ENCODE measurements at places on chromosomes 13 and 19. TPM values are rescaled to one million over a fixed set of nuclear protein-coding genes. Genes with fewer than 3 reads are reported as not detected.

ZNF709 gene
- 0.15 TPM for total RNA-seq

DNA sequence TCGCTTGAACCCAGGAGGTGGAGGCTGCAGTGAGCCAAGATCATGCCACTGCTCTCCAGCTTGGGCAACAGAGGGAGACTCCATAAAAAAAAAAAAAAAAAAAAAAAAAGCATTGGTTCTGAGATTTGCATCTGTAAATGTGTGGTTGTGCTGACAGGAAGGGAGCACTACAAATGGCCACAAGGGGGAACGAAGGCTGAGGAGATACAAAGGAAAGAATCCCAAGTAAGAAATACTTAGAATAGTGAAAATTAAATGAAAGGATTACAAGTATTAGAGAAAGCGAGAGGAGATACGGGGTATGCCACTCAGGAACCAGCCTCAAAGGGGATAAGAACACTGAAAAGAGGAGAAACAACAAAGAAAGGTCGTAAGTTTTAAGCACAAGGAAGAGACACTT is 284.9 kb downstream of the KLF12 start:
- no peak for DNase-seq

- no peak for DNase-seq
These were observed 59.8 kb downstream of the TRPM4 start for GRCh38 chr19:49217382-49217781.

- no peak for DNase-seq
These were observed 4.0 kb downstream of the LGALS4 start for GRCh38 chr19:38808741-38809140.

DNA sequence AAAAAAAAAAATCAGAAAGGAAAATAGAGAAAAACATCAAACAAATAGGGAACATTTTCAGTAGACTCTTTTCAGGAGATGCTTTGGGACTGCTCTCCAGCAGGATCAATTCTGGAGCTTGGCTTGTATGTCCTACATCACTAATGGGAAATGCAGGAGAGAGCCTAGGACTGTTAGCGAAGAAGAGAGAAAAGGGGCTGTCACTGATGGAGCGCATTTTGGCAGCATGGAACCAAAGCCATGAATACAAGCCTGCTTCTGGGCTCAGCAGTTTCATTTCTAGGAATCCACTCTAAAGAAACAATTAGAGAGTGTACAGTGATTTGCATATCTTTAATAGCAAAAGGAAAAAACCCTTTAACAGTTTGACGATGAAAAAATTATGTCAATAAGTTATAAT is 203.9 kb downstream of the NUFIP1 start:
- DNase-seq, result no peak

- DNase-seq, result no peak
These were observed 30.3 kb upstream of the EHD2 start for GRCh38 chr19:47682939-47683338.

Measured in esophagus squamous epithelium (tissue), 5 donors.